ENCODE measurements at places on chromosomes 16 and 17.

GRCh38 chr17:7647018-7647417 lies 3.7 kb upstream of the ATP1B2 start:
- no peak for DNase-seq

- no peak for DNase-seq
These were observed 1.6 kb downstream of the GFER start for GRCh38 chr16:1985466-1986150.

DNA sequence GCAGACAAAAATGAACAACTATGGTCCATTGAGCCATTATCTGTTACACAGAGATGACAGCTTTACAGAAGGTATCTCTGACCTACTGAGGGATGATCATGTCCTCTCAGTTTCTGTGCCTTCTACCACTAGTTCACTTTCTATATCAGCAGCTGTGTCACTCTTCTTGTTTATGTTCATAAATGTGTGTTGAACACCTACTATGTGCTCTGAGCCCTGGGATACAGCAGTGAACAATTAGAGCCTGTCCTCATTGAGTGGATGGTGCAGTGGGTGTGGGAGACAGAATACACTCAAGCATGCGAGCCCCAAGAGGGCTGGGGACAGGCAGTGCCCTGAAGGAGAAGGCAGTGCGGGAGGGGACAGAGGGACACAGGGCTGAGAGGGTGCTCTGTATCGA lies 92.1 kb downstream of the ABCC6 start:
- no peak for DNase-seq

DNA sequence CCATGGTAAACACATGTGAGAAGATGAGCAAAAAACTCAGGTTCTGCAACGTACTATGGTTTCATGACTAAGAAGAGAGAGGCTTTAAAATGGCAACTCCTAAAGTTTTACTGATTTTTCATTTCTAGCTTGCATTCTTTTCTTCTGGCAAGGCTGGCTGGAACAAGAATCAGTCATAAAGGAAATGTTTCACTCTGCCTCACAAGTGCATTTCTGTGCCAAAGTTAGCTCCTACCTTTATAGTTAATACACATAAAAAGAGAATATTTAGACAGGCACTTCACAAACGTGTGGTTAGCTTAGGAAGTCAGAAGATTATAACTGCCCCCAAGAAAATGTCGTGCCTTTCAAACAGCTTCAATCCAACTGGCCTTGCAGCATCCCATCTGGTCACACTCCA lies 417.1 kb upstream of the CDH11 start:
- no peak for DNase-seq

DNA sequence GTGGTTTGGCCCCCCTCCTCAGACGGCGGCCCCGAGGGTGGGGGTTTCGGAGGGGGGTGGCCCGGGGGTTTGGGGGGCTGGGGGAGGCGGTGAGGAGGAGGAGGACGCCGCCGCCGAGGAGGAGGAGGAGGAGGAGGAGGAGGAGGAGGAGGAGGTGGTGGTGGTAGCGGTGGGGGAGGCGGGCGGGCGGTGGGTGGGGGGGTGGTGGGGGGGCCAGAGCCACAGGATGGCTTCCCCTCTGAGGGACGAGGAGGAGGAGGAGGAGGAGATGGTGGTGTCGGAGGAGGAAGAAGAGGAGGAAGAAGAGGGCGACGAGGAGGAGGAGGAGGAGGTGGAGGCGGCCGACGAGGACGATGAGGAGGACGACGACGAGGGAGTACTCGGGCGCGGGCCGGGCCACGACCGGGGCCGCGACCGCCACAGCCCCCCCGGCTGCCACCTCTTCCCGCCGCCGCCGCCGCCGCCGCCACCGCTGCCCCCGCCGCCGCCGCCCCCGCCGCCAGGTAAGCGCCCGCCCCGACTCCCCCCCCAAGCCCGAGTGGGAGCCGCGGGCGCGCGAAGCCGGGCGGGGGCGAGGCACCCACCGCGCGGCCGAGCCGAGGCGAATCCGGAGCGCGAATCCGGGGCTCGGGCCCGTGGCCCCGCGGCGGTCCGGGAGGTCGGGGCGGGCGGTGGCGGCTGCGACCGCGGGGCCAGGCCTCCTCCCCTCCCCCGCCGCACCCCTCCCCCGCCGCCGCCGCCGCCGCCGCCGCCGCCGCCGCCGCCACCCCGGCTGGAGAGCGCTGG lies 3.8 kb upstream of the CHD3 start:
- DNase-seq, result no peak
